ENCODE measurements at places on chromosomes 7 and 10.

DNA sequence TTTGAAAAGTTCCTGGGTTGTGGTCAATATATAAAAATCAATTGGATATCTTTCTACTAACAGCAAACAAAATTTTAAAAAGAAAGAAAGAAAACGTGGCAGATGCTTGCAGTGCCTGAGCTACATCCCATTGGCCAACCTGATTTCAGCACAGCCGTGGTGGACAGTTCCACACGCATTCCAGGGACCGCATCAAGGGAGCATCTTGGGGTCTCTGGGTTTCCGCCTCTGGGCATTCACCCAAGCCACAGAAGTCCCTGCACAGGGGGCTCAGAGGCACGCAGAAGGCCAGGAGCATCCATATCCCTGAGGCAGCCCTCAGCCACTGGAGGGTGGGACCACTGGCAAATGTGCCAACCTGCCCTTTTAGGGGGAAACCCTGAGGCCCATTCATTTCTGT, 254.5 kb upstream of the RNF32 start:
- DNase-seq, result no peak

DNA sequence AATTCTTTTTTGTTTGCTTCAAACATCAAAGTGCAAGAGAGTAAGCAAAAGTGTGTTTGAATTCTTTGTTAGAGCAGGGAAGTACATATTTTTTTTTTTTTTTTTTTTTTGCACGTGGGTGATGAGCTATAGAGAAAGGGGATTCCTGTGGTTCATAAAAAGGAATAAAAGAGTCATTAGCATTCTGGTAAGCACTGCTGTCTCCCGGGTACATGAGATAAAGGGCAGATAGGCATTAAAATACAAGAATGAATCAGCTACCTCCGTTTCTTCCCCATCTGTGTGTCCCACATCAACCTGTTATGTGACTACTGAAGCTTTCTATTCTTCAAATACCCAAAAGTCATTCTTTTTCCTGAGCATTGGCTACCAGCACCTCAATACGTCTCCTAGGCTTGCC, 102.4 kb upstream of the SEMA3D start:
- DNase-seq, result no peak

DNA sequence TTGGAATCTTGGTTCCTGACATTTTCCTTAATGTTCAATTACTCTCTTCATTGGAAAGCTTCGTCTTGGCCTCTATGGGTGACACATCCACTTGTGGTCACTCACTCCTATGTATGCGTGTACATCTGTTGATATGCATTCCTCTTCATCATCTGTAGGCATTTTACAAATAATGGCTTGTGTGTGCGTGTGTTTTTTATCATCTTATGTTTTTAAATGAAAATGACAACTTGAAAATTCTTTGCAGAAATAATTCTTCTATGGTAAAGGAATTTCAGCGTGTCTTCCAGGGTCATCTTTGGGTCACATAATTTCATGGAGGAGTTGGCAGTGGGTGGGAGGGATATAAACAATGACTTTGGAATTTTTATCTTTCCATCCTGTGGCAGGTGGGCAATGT, 925.1 kb downstream of the LRMDA start:
- DNase-seq, result no peak

GRCh38 chr7:15593382-15593781, 31.6 kb upstream of the AGMO start:
- DNase-seq, result no peak
